Fibroblast of skin of left biceps (primary cell): ENCODE measurements at places on chromosomes 6 and 20.

- peak; percentile 33 for DNase-seq
These were observed 7.3 kb upstream of the ULBP2 start for GRCh38 chr6:149934249-149935156.

GRCh38 chr20:53221731-53222130, 249.6 kb downstream of the TSHZ2 start:
- no peak for DNase-seq

DNA sequence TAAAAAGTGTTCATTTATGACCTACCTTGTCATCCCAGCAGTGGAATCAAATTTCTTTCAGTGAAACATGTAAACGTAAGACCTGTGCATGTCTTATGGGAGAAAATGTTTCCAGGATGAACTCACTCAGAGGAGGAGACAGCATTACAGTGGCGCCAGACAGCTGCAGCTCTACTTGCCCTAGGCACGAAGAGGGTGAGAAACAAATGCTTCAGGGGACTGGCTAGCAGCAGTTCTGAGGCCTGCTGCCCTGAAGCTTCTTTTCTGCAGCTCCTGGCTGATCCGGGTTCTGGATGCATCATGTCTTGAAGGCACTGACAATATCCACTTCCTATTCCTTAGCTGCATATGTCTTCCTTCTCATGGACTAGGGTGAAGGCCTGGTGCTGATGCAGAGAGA, 120.2 kb downstream of the QRSL1 start:
- no peak for DNase-seq

- DNase-seq, result no peak
These were observed 70.4 kb upstream of the MLN start for GRCh38 chr6:33874136-33874760.

- DNase-seq, result no peak
These were observed 82.8 kb downstream of the COL9A1 start for GRCh38 chr6:70219943-70220613.

DNA sequence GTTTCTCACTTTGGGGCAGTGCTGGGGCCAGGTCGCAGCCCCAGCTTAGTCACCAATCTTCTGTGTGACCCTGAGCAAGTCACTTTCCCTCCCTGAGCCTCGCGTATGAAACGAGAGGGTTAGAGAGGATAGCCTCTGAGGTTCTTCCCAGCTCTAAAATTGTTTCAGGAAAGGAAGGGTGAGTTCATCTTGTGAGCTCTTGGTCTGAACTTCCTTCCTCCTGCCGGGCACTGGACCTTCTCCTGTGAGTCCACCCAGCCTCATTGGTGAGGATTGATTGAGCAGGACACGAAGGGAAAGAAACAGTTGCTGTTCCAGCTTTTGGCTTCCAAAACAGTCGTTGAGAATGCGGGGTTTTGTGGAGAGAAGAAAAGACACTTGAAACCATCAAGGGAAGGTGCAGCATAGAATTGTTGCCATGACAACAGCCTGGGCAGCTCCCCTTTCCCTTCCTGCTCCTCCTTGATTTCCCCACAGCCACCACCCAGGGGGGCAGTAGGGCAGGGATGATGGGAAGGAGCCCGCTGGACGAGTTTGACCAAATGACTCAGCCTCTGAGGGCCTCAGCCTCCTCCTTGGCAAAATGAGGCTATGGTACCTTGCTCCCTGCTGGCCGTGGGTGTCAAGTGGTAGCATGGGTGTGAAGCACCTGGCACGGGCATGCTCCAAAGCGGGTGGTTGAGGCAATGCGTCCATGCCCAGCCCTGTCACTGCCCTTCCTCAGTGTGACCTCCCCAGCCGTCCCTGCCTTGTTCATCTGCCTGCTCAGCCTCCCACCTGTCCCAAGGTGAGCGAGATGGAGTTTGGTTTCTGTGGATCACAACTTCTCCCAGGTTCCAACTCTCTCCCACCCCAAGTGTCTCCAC, 107.8 kb downstream of the CDC5L start:
- DNase-seq, result no peak

DNA sequence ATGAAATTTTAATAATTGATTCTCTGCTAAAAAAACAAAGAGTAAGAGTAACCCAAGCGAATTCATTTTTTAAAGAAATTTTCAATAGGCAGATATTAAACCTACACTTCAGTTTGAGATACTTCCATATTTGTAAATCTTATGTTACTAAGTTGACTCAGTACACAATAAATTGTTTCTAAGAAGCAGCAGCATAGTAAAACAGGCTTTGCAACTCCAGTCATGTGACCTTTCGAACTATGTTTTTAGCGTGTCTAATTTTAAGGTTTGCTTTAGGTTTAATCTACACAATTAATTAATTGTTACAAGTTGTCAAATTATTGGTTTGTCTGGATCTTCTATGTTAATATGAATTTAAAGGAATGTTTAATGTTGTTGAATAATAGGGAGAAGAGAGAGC, 708.9 kb upstream of the CITED2 start:
- DNase-seq, result no peak

DNA sequence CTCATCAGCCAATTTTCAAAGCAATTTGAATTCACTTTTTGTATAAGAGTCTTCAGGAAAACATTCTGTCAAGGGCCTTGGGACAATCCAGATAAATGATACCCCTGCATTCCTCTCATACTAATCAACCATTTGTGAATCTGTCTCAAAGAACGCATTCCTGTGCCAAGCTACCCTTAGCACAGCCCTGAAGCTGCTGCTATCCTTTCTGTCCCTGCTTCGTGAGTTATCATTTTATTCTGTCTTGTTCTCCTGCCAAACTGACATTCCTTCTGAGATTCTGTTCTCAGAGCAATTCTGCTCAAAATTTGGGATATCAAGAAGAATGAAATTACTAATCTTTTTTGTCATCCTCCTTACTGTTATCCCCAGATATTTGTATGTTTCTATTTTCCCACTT, 213.9 kb upstream of the STXBP5 start:
- peak; percentile 40 for DNase-seq

GRCh38 chr6:29491574-29491973, 3.8 kb upstream of the MAS1L start:
- DNase-seq, result no peak

GRCh38 chr6:140318408-140318807, 944.0 kb upstream of the CITED2 start:
- no peak for DNase-seq

DNA sequence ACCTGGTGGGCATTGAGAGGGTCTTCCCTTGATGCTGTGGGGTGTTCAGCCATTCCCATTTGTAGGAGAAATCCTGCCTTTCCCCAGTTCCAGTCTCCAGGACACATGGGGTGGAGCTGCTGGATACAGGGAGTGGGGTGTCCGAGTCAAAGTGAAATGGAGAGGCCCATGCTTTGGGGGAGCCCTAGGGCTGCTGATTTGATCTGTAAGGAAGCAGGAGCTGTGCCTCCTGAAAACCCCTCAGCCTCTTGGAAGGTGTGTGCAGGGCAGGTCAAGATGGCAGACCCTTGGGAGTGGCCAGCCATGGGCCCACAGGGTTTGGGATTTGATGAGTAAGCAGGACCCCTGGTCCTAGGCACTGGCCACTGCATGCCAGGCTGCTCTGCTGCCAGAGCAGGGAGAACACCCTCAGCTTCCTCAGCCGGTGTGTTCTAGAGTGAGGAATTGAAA, 82.0 kb downstream of the SERAC1 start:
- DNase-seq, result no peak

GRCh38 chr6:166333172-166333995, 9.0 kb downstream of the SFT2D1 start:
- DNase-seq, result no peak

- no peak for DNase-seq
These were observed 13.8 kb downstream of the NQO2 start for GRCh38 chr6:3013486-3013885.

DNA sequence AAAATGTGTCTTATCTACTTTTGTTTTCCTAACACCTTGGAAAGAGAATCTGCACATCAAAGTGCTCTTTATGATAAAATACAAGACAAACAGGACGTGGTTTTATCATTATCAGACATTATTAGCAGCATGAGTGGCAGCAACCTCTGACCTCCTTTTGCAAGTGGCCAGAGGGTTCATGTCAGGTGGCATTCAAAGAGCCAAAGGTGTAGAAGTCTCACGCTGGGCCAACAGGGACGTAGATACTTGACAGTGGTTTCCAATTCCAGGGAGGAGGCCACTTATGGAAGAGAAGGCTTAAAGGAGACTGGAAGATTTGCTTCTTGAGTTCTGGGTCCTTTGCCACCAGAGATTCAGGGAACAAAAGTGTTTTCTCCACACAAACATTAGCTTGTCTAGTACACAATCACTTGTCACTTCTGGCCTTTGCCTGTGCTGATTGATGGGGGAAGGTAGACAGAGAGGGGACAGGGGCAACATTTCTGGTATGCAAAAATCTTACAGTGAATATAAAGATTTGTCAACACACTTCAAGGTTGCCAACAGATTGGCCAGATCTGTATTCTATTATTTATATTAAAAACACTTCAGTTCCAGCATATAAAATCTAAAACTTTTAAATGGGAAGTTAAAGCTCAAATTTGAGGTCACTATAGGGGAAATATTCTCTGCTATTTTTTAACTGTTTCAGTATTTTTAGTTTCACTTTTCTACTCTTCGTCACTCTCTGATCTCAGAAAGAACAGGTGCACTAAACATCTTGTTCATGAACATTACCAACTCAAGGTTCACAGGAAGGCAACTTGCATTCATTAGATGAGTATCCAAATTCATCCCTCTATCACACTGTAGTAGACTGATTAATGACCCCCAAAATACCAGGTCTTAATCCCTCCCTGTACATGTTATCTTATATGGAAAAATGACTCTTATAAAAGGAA, 52.1 kb upstream of the FBXO30 start:
- DNase-seq, result no peak

- DNase-seq, result peak; percentile 81
These were observed 820.1 kb downstream of the TENT5A start for GRCh38 chr6:80932359-80932758.

- no peak for DNase-seq
These were observed 27.9 kb downstream of the UBD start for GRCh38 chr6:29531668-29532067.

DNA sequence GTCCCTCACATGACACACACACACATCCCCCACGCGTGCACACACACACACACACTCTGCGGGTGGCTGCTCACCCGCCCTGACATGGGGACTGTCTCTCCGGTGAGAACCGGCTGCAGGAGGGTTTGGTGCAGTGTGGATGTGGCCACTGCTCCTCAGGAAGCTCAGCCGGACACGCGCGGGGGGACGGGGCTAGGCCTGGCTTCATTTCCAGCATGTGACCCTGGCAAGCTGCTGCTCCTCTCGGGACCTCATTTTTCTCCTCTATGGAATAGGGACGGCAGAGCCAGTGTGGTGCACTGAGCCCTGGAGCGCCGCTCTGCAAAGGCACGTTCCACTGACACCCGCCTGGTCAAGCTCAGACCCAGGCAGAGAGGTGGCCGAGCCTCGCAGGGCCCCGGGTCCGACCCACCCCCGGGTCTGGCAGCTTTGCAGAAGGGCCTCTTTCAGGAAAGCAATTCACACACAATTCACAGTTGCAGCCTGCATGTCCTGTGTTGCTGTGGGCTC, 56.8 kb upstream of the SLCO4A1 start:
- no peak for DNase-seq

DNA sequence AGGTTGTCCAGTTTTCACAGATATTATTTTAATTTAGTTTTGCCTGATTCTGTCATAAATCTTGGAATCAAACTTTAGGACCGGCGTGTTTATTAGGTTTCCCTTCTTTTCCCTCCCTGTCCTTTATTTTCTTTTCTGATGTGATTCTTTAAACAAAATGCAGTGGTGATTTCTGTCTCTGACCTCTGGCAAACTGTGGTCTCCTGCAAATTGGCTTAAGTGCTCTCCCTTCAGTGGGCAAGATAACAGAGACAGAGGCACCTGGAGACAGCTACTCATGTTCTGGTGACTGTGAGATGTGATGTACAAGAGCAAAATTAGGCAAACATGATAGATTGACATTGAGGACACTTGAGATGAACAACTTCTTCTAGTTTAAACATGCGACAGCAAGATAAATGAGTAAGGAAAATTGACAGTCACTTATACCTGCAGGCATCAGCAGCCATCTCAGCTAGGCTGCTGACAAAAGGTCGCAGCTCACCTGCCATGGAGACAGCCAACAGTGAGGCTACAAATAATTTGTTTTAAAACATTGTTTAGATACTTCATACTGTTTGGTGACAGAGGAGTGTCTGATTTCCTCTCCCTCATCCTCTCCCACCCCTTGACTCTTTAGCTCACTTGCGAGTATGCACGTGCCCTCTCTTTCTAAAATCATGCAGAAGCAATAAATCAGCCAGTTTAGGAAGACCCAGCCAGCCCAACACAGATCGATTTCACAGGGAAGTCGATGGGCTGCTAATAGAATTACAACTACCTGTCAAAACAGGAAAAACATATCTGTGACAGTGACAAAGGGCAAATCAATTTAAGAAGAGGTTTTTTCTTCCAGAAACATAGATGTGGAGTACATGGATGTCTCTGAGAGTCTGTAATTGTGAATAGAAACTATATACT, 63.4 kb upstream of the MAP3K7 start:
- no peak for DNase-seq

GRCh38 chr20:46973766-46974165, 79.1 kb downstream of the EYA2 start:
- no peak for DNase-seq

DNA sequence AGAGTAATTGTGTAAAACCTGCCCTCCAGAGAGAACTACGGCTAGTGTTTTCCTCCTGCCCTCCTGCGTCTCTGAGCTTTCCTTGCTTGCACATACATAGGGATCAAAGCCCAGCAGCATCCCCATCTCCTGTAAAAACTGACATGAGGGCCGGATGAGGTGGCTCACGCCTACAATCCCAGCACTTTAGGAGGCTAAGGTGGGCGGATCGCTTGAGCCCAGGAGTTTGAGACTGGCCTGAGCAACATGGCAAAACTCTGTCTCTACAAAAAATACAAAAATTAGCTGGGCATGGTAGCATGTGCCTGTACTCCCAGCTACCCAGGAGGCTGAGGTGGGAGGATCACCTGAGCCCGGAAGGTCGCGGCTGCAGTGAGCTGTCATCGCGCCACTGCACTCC, 40.3 kb upstream of the SMIM29 start:
- DNase-seq, result no peak

- no peak for DNase-seq
These were observed 108.0 kb downstream of the PPP1R14C start for GRCh38 chr6:150250826-150251225.

GRCh38 chr6:41039060-41039998, at the start of gene UNC5CL:
TSS of gene UNC5CL (minus strand) at chr6:41039221. CDS start at chr6:41035074, 4,147 bp downstream.
- no peak for DNase-seq

DNA sequence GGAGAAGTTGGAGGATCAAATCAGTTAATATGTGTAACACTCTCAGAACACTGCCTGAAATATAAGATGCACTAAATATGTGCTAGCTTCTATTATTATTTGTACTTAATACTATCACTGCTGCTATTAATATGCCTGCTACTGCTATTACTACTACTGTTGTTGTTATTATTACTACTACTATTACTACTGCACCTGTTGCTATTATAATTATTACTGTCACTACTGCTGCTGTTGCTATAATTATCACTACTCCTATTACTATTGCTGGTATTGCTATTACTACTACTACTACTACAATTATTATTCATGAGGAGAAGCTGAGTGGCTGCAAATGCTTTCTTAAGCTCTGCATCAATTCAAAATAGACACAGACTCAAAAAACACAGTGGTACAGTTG, 16.7 kb upstream of the SSTR4 start:
- DNase-seq, result no peak

- peak; percentile 5 for DNase-seq
These were observed at the start of gene PLEKHG1 for GRCh38 chr6:150599199-150600009. TSS of gene PLEKHG1 (plus strand) at chr6:150599885. CDS start at chr6:150733682, 133,797 bp downstream.

GRCh38 chr6:39422238-39422637, 99.7 kb upstream of the KCNK16 start:
- DNase-seq, result no peak
